ENCODE measurements at places on chromosomes 4 and X. TPM values are rescaled to one million over a fixed set of nuclear protein-coding genes. Genes with fewer than 3 reads are reported as not detected.

Gene PPEF2
- polyA plus RNA-seq = not detected

Gene USP51
- polyA plus RNA-seq = 10.3 TPM

Gene RGS12
- polyA plus RNA-seq = 78.0 TPM

Gene USP26
- not detected for polyA plus RNA-seq

Gene SYNPO2
- polyA plus RNA-seq = 2.8 TPM

Gene CSAG3
- polyA plus RNA-seq = not detected

DNA sequence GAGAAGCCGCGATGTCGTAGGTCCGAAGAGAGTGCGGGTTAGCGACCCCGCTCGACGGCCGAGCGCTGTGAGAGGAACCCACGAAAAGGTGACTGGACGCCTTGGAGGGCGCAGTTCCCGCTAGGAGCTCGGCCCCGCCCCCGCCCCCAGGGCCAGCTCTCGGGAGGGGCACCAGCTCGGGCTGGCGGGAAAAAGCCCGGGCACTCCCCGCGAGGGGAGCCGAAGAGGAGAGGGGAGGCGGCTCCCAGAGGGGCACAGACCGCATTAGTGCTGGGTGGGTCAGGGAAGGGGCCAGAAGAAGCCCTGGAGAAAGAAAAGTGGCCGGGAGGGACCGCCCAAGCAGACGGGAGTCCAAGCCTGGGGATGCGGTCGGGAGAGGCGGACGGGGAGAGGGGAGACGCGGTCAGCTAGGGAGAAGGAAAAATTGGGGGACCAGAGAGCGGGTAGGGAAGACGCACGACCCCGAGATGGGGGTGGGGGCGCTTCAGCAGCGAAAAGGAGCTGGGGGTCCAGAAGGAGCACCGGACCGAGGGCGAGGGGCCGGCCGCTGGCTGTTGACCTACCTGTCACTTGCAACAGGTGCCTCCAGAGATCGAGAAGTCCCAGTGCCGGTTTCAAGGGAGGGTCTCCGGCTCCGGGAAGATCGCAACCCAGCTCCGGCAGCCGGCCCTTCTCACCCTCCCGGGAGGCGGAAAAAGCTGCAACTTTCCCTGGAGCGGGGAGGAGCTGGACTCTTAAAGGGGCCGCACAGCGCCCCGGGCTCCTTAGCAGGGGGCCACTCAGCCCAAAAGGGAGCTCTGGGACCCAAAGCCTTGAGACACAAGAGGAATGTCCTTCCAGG is at the start of gene SYTL4:
SYTL4 (minus strand) TSS at position 681 of the 841 bp plus-strand sequence. CDS start 30,084 bp downstream, outside the sequence.
- DNase-seq = peak; percentile 62

GRCh38 chr4:76620723-76621468 is 185.9 kb downstream of the SHROOM3 start:
- no peak for DNase-seq

- no peak for DNase-seq
These were observed 440.4 kb downstream of the SPRY1 start for GRCh38 chr4:123836851-123837595.

DNA sequence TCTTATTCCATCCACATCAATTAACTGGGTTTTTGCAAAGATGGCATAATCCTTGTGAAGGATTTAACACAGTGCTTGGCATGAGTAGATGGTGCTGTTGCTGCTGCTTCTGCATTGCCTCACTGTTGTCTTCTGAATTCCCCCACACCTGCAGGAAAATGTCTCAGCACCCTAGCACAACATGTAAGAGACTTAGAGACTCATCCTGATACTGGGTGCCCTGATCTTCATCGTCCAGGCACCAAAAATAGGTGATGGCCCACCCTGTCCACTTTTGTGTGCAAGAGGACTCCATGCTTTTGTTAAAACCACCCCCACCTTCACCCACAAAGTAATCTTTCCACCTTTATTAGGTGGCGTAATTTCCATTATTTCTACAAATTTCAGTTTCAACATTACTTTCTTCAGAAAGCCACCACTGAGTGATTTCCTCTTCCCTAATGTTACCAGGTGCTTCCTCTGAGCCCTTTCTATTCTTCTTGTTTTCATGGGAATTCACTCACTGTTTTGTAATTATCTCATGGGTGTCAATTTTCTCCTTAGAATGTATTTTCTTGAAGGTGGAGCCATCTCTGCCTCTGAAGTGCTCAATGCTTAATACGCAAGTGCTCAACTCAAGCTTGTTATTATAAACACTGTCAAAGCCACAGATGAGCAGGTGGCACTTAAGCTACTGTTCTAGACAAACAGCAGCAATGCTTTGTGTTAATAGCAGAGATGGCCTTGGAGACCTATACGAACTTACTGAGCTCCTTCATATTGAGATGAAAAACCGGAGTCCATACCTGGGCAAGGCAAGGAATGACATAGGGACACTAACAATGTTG is 89.5 kb downstream of the HS3ST1 start:
- DNase-seq = no peak

DNA sequence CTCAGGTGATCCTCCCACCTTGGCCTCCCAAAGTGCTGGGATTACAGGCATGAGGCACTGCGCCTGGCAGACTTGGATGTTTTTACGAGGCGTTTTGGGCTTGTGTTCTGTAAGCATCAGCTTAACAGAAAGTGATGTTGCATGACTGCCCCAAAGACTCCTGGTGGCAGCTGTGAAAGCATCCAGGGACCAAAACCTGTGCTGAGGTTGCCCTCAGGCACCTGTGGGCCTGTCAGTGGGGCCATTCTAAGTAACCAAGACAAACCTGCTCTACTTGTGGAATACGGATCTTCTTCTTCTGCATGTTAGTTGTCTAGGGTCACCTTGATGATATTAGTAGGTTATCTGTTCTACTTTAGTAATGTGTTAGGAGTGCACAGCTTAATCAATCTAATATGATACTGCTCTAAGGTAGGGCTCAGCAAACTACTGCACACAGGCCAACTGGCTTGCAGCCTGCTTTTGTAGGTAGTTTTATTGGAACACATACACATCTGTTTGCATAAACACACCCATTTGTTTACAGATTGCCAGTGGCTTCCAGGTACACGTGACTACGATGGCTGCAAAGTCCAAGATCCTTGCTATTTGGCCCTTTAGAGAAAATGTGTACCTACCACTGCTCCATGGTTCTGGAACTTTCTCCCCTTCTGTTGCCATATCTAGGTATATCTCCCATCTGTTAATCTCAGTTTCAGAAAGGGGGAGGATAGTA is 136.7 kb downstream of the GPR143 start:
- DNase-seq = no peak

GRCh38 chr4:70901607-70901983 is 574 bp upstream of the MOB1B start:
- no peak for DNase-seq

DNA sequence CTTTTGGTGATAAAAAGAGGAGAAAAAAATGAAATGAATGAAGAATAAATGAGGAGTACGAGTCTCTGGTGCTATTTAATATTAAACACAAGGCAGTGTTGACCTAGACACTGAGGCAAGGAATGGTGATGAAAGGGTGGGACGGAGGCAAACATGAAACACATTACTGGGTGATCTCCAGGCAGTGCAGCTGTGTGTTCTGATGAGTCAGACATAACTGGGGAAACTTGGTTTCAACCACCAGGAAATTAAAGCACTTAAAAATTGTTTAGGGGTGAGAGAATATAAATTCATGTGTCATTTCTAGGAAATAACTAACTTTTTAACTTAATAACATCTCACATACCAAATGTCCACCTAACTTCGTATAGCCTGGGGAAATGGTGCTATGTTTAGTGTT is 19.7 kb upstream of the CXCL6 start:
- no peak for DNase-seq

- DNase-seq = no peak
These were observed 680.7 kb upstream of the SPANXN1 start for GRCh38 chrX:144566592-144566991.

DNA sequence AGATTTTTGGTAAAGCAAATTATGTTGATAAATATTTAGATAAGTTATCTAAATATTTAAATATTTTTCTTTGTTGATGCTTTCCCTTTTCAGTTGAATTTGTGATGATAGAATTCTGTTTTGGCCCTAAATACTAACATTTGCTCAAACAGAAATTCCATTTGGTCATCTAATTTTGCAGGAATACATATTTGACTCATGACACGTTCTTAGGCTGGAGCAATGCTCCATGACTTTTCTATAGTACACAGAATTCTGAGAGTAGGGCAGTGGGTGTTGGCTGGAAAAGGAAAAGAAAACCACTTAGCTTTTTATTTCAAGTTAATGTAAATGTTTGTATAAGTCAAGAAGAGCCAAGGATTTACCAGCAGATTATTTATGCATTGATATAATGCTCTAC is 58.6 kb upstream of the GK2 start:
- no peak for DNase-seq

GRCh38 chr4:85514117-85514516 is 39.2 kb downstream of the ARHGAP24 start:
- DNase-seq = no peak

DNA sequence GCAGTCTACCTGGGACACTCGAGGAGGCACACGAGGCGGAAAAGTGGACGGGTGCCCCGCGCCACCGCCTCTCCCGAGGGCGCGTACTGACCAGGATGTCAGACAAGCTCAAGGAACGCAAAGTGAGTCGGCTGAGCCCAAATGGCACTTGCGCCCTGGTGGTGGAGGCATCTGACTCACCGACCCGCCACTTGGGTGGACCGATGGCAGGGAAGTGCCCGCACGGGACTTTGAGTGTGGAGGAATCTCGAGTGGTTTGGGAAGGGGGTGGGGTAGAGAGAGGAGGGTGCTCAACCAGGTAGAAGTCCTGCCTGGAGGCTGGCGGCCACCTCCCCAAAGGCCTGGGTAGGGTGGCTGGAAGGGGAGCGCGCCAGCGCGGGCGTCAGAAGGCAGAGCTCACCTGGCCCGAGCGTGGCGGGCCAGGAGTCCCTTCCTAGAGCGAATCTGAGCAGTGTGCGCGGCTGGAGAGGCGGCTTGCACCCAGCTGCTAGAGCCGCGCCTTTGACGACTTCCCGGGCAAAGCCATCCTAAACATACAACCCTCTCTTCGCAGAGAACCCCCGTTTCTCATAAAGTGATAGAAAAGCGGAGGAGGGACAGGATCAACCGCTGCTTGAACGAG is 655 bp downstream of the HELT start:
- no peak for DNase-seq

DNA sequence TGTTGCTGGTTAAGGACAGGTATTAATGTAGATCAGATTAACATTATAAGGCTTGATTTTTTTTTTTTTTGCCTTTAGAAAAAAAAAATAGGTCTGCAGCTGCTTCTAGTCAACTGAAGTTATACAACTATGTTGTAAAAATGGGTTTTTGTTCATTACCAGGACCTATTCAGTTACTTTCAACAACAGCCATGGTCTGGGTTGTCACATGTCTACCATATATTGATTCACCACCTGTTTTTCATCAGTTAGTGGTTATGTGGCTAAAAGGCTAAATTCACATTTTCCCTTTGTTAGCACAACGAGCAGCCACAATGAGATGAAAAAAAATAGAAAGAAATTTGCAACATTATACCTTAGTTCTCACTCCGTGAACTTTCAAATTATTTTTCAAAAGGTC is 45.5 kb downstream of the GLRB start:
- DNase-seq = no peak

- no peak for DNase-seq
These were observed 70.0 kb downstream of the MGST2 start for GRCh38 chr4:139735381-139736273.

GRCh38 chr4:55458164-55458563 is 62.4 kb downstream of the TMEM165 start:
- DNase-seq = no peak

GRCh38 chr4:4820261-4820660 is 39.2 kb upstream of the MSX1 start:
- no peak for DNase-seq

GRCh38 chr4:171279131-171279530 is 534.1 kb upstream of the GALNTL6 start:
- DNase-seq = no peak

- DNase-seq = no peak
These were observed 111.1 kb upstream of the HPGD start for GRCh38 chr4:174633399-174633798.

Data from left lung (tissue), 14 donors.